ENCODE measurements at places on chromosomes 3 and 15.

DNA sequence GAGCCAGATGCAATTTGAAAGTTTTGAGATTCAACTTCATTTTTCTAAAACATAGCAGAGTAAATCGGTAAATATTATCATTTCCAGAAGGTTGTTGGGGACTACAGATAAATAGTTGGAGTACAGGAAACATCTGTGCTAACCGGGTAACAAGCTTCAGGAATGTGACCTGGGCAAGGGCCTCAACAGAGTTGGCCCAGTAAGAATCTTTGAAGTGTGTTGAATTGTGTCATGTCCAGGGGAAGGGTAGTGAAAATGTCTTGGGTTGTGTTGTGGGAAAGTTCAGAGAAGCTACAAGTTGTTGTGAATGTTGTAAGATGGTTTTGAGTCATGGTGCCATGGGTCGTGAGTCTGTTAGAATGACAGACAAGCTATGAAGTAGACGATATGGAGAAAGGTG, 35.7 kb downstream of the SQOR start:
- no peak for DNase-seq

GRCh38 chr3:179450901-179451264, 387 bp downstream of the GNB4 start:
- peak; percentile 33 for DNase-seq

GRCh38 chr15:58484791-58485600, 53.2 kb downstream of the LIPC start:
- no peak for DNase-seq

DNA sequence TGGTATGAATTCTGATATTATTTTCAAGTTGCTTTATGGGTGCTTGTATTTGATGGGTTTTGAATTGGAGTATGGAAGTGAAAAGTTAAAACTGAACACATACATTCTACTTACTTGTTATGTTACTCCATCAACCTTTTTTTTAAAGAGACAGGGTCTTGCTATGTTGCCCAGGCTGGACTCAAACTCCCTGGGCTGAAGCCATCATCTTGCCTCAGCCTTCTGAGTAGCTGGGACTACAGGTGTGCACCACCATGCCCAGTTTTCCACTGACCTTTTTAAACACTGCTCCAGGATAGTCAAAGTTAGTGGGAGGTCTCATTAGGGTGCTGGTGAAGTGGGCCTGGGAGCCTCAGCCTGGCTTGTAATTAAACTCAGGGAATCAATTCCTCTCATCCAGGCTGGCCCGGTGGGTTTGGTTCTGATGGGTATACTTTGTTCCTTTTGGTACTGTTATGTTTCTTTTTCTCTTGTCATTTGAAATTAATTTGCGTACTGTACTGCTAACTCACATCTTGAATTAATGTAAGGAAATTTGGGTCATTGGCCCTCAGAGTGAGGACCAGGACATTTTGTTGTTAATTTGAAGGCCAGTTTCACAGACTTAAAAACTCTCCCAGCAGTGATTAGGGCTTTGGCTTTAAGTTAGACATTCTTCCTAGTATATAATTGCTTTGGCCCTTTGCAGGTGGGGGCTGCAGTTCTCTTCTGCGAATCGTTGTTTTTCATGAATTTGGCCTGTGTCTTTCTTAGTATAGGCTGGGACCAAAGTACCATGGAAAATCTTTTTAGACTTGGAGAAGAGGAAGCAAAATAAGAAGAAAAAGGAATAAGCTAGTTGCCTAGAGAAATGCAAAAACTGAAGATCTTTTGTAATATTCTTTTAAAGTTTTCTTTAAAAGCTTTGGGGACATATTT, 66.9 kb downstream of the FNDC3B start:
- no peak for DNase-seq

DNA sequence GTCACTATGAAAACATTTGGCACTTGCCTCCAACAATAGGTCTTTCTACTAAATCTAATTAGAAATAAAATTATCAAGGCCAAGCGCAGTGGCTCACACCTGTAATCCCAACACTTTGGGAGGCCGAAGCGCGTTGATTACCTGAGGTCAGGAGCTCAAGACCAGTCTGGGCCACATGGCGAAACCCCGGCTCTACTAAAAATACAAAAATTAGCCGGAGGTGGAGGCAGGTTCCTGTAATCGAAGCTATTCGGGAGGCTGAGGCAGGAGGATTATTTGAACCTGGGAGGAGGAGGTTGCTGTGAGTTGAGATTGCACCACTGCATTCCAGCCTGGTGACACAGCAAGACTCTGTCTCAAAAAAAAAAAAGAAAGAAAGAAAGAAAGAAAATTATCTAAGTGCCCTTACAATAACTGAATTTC, 1.6 kb upstream of the PLD1 start:
- peak; percentile 81 for DNase-seq

DNA sequence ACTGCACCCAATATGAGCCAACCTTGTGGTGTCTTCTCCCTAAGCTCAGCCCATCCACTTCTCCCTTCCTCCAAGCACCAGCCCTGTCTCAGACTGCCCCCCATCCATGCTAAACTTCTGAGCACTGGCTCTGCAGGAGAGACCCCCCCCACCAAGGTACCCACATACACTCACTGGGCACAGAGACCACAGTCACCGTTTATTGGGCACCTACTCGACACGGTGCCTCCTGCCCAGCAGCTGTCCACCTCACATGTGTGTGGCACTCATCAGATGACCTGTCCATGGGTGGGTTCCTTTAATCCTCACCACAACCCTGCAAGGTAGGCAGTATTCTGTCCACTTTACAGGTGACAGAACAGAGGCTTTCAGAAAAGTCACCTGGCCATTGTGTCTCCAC, 22.3 kb upstream of the SFMBT1 start:
- no peak for DNase-seq

DNA sequence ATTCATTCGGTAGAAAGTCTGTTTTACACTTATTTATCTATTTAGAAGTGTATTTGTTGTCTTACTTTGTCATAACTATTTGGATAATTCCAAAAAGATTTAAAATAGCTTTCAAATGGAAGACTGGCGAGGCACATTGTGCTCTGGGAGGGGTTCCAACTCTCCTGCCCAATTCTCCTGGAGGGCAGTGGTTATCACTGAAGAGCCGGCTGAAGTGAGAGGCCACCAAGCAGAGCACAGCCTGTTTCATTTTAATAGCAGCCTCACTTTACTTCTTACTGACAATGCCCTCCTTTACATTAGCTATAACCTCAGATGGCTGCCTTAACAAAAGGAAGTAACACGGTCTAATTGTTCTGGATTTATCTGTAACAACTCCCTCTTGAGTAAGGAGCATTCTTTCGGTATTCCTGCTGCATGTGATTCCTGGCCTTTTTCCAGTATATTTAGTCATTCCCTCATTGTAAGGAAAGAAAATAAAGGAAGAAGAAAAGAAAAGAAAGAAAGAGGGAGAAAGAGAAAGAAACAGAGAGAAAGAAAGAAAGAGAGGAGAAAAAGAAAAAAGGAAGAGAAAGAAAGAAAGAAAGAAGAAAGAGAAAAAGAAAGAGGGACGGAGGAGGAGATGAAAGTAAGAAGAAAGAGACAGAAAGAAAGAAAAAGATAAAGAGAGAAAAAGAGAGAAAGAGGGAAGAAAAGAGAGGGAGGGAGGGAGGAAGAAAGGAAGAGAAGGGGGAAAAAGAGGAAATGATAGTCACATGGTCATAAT, 339.8 kb upstream of the WNT5A start:
- DNase-seq: peak; percentile 21

DNA sequence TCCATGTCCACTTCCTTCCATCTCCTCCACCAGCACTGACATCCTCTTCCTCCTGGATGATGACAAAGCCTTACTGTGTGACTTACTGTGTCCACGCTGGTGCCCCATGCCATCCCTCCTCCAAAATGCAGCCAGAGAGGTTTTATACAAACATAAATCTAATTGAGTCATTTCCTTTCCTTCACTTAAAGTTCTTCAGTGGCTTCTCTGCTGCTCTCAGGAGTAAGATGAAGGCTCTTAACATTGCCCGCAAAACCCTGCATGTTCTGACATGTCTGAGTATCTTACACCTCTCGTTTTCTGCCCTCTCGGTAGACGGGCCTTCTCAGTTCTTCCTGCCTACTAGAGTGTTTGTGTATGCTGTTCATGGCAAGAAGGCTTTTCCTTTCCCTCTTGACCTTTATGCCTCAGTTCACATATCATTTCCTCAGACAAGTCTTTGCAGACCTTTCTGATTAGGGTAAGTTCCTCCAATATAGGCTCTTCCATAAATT, 175.5 kb downstream of the CFAP20DC start:
- peak; percentile 6 for DNase-seq

DNA sequence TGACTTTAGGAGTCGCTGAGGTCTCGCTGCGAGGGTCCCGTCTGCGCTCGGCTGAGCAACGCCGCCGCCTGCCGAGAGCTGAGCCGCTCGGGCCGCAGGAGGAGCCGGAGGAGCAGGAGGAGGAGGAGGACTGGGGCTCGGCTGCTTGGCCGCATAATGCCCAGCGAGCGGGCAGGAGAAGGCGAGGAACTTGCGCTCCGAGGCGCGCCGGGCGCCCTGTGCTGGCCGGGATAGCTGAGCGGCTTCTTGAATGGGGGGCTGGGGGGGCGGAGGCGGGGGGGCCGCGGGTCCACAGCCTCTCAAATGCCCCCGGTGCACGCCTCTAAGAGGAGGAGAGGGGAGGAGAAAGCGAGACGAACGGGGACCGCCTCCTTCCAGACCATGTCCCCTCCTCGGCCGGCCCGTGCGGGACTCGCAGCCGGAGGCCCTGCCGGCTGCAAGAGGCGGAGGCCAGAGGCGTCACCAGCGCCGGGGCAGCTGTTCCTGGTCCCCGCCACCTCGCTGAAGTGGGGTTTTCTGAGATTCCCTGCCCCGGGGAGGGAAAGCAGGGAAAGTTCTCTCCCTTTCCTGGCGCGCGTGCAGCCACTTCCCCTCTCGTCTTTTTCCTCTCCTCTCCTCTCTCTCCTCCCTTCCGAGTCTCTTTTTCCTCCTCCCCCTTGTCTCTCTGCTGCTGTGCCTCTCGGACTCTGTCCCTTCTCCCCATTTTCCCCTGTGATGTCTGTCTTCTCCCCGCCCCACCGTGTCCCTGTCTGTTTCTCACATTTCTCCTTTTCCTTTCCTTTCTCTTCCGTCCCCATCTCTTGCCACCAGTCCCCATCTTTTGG, at the start of gene ADAMTS9:
Gene ADAMTS9, minus strand, starts transcription at position 220 of the 824 bp plus-strand sequence. CDS start 343 bp downstream, outside the sequence.
- peak; percentile 80 for DNase-seq

GRCh38 chr3:136078421-136079364, 113.2 kb downstream of the PPP2R3A start:
- DNase-seq: peak; percentile 22

- DNase-seq: no peak
These were observed 158.4 kb upstream of the TPRG1 start for GRCh38 chr3:189013224-189013888.

DNA sequence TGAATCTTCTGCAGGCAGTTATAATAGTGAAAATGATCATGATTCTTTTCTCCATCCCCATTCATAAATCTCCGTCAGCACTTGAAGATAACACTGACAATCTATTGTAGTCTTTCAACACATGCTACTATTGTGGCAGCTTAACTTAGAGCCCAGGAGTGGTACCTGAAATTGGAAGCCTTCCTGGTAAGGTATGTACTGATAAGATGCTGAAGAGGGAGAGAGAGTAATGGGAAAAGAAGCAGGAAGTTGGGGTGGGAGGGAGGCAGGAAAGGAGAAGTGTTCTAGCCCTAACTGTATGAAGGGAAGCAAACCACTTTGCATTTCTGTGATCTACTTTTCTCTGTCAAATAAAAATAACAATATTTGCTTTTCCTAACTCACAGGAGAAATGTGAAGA, 197.4 kb upstream of the RORA start:
- DNase-seq: no peak
